ENCODE measurements at places on chromosomes 5 and 9.

DNA sequence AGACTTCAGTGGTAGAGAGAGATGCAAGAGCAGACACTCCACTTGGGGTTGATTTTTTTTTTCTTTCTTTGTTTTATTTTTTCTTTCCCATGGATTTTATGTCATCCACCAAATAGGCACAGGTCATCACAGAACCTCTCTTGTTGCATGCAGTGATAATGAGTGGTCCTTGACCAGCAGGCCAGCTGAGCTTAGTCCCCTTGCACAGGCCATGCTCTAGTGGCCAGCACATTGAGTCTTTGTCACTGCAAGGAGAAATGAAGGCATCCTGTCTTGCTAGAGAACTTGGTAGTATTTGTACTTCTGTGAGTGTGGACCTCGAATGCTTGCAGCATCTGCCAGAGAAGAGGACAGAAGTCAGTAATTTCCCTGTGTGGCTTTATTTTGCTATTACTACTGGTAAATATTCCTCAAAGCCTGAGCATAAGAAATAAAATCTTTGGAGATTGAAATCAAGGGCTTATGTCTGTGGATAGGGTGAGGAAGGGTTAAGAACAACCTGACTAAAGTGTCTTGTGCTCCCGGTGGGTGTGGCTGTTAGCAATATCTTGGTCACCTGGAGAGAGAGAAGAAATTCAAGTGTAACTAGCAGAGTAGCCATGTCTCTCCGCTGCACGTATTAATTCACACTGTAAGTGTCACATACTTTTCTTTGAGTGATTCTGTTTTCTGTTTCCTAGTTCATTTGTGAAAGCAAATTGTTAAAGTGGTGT is 45.3 kb upstream of the NCS1 start:
- no peak for DNase-seq

DNA sequence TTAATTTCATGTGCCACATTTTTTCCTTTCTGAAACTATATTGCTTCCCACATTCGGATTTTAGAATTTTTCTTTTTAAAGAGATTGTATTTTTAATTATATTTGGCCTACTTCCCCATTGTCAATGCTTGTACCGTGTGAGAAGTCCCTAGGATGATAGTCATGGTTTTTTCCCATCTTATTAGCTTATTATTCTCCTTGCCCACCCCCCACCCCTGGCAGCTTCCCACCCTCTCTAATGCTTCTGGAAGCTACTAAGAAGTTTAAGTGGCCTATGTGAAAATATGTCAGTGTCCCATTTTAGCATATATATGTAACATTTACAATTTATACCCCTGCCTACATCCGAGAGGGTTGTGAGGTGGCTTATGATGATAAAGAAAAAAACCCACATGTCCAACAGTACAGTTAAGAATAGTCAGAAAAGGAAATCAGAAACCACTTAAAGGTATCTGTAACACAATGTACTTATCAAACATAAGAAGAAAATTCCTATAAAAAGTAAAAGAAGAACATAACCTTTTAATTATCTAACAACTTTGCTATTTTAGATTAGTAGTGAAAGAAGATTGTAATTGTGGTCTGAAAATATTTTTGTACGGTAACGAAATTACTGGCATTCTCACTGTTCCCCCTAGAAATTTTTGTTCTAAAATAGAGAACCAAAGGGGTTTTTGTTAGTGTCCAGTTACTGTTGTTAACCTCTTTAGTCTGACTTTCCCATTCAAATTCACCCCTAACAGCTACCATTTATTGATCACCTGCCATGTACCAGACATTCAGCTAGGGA is 62.1 kb downstream of the SLC44A1 start:
- DNase-seq, result no peak

DNA sequence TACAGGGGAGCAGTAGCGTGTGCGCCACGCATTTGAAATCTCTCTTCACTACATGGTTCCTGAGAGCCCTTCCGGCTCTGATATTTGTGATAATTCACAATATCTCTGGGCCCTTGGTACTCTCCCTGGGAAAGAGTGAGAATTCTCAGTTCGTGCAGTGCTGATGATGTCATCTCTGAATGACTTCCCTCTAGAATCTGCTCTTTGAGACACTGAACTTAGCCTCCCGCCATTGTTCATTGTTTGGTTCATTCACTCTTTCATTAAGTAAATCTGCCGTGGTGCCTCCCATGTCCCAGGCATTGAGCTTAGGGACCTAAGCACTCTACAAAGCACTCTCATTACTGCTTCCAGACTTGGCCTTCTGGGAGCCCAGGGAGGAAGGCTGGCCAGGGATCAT is 94.0 kb downstream of the PPARGC1B start:
- no peak for DNase-seq

- DNase-seq, result no peak
These were observed 138.6 kb downstream of the NUDT12 start for GRCh38 chr5:103424026-103424425.

DNA sequence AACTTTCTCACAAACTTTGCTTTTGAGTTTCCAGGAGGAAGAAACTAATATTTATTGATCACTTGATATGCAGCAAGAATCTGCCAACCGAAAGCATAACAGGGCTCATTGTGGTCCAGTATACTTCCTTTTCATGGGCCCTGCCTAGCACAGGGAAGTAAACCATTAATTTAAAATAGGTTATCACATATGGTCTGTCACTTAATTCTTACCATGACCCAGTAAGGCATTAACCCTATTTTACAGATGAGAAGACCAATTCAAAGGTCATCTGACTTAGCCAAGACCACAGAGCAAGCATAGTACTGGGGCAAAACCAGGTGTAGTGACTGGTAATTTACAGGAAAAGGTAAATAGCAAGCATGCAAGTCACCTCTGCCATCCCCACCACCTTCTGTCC is 336.9 kb upstream of the DMAC1 start:
- DNase-seq, result no peak

GRCh38 chr5:180807654-180808414 is 5.2 kb upstream of the MGAT1 start:
- no peak for DNase-seq

GRCh38 chr9:138053996-138054752 is 176.6 kb downstream of the CACNA1B start:
- DNase-seq, result no peak

DNA sequence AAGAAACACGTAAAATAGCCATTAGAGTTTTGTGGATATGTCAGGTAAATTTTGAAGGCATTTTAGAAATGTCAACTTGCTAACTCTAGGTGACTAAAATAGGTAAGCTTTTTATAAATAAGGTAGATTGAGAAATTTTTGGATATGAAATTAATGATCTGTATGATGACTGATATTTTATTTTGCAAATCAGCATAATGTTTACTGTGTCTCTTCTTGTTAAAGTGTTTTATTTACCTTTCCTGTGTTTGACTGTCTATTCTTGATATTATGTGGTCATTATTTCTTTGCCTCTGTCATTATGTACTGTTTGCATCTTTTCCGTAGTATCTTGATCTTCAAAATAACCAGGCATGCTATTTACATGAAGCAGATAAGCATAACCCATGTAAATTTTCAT is 58.4 kb downstream of the ZCCHC7 start:
- DNase-seq, result no peak

DNA sequence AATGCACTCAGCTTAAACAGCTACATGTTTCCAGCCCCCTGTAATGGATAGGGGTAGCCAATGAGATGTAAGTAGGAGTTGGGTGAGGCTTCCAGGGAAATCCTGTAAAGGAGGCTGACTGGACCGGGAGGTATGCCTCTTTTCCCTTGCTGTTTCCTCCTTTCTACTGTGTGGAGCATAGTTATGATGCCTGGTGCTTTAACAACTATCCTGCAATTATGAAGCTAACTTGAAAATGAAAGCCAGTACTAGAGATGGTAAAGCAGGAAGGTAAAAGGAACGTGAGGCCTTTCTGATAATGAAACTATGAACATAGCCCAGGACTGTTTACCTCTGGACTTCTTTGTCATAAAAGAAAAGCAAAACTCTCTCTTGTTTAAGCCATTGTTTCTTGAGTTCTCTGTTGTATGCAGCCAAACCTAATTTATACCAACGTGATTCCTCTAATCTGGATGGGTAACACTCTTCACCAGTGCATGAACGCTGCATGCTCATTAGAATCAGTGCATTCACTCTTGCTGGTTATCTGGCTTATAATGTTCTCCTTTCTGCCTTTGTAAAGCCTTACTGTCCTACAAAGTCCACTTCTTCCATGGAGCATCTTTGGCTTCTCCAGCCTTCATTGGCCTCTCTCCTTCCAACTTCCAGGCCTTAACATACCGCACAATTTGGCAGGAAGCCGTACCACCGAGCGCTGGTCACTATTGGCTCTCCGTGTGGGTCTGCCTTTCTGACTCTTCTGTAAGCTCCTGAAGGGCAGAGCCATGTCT is 8.3 kb upstream of the ARHGEF28 start:
- DNase-seq, result no peak

GRCh38 chr5:74938250-74938933 is 72.2 kb upstream of the FAM169A start:
- no peak for DNase-seq

GRCh38 chr9:92599938-92600461 is 64.2 kb upstream of the ECM2 start:
- DNase-seq, result no peak

- no peak for DNase-seq
These were observed 536.5 kb upstream of the CDH10 start for GRCh38 chr5:25181249-25181648.

- DNase-seq, result no peak
These were observed 159.4 kb downstream of the TENT4A start for GRCh38 chr5:6872441-6873160.

GRCh38 chr5:55136521-55136920 is 23.4 kb upstream of the GPX8 start:
- DNase-seq, result no peak
